ENCODE measurements at places on chromosomes 16 and 17. TPM values are rescaled to one million over a fixed set of nuclear protein-coding genes. Genes with fewer than 3 reads are reported as not detected.
A peak's percentile ranks its signal among the peaks of the same experiment; 100 is the strongest.

Gene VTN
- total RNA-seq: 0.08 TPM

DNA sequence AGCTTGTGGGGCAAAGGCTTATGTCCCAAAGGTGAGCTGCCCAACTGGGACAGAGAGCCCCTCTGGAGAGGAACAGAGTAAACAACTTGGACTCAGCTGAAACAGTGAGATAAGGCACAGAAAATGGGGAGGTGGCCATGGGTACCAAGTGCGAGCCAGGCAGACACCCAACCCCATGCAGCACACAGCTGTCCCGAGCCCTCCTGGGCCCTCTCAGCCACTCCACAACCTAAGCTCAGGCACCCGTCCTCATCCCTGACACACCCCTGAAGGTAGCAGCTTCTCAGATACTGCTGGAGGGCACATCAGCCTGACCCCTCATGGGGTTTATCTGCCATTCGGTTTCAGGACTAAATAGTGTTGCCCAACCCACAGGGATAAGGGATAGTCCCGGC lies 4.8 kb upstream of the GFOD2 start:
- no peak for DNase-seq

- peak; percentile 75 for DNase-seq
These were observed 52.9 kb downstream of the NF1 start for GRCh38 chr17:31147507-31148202.

Gene DOC2A
- not detected for total RNA-seq

DNA sequence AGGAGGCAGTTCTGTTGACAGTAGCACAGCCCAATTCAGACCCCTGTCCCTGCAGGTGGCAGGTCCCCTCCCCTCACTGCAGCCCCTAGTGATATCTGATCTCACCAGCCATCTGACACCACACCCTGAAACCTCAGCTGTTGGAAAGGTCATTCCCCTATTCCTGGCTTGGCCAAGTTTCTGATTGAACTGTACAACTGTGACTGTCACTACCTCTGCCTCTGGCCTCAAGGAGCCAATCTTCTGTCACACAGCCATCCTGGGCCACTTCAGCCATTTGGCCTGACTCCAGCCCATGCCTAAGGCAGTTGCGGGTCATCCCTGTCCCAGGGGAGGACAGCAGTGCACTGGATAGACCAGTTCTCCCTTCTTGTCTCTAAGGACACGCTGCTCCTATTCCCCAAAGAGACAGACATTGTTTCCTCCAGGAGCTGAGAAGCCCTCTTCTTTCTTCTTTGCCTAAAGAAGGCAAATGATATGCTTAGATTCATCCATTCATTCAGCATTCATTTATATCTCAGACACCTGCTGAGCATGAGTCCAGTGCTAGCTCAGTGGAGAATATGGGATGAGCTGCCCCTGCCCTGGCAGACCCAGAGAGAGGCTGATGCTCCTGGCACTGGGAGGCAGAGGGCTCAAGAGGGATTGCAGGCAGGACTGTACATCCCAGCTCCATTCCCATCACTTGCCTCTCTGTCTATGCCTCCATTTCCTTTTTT lies 4.6 kb upstream of the ALDOA start:
- DNase-seq: peak; percentile 71

DNA sequence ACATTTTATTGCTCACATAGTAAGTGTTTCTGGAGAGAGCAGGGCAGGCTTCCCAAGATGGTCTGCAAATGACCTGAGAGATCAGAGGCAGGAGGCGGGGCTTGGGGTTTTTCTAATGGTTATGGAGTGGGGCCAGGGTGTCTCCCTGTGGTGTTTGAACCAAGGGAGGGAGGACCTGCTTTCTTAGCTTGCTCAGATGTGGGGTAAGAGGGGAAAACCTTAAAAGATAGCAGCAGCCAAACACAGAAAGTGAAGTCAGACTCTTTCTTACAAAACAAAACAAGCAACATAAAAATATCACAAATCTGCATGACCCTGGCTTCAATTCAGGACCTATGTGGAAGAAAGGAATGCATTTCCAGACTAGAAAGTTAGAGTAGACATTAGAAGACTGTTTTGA lies 22.9 kb upstream of the DNAJA2 start:
- no peak for DNase-seq

Gene ZNF821
- 6.0 TPM for total RNA-seq

Gene PRAC1
- not detected for total RNA-seq

- DNase-seq: no peak
These were observed 34.6 kb upstream of the TNRC6C start for GRCh38 chr17:77923776-77924513.

DNA sequence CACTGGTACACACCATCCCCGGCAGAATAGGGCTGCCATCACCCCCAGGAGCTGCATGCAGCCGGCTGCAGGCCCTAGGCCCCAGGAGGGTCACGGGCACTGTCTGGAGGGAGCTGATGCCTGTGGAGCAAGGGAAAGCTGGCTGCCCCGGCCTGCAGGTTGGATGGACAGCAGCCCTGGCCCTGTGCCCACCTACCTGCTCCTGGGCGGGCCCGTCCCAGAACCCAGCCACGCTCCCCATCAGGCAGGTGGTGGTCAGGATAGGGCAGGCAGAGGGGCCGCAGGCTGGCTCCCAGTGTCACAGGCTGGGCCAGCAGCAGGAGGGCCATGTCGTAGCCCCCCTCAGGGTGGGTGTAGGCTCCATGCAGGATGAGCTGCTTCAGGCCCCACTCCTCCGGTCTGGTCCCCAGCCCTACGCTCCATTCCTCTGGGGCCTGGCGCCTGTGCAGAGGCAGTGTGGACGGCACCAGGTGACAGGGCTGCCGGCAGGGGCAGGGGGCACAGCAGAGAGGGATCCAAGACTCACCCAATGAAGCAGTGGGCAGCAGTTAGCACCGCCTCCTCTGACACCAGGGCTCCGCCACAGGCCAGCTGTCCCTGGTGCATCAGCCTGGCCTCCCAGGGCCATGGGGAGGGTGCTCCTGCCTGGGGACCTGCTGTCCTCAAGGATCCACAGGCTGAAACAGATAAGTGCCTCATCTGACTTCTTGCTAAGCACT lies 4.0 kb downstream of the PRSS53 start:
- DNase-seq: peak; percentile 80

Data from SJCRH30 (cell line).